ENCODE measurements at places on chromosomes 2 and 18. TPM values are rescaled to one million over a fixed set of nuclear protein-coding genes. Genes with fewer than 3 reads are reported as not detected.

- DNase-seq, result no peak
Measured at GRCh38 chr18:70709720-70710119, 420.9 kb downstream of the SOCS6 start.

GRCh38 chr18:5031216-5031615 lies 165.8 kb downstream of the AKAIN1 start:
- DNase-seq, result no peak

DNA sequence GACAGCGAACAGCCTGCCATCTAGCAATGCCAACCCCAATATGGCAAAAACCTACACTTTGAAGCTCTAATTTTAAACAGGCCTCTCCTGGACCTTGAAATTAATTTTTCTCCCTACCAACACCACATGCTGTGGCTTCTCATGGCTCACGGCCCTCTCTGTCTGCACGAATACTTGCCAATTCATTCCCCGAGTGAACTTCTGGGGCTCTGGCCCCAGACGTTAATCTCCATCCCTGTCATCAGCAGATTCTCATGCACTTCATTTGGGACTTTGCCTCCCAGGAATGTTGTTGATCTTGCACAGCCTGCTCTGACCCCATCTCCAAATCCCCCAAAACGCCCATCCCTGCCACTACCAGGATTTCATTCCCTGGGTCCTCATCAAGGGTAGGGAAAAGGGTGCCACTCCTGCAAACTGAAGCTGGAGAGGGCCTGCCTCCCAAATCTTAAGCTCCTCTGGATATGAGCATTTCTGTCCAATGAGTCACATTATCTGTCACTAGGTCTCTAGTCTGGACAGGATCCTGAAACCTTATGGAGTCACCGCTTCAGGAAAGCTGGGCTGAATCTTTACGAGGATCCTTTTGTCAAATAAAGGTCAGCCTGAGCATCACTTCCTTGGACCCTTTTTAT lies 10.4 kb downstream of the FIGLA start:
- DNase-seq, result no peak

- no peak for DNase-seq
Measured at GRCh38 chr2:12705230-12705629, 11.5 kb upstream of the TRIB2 start.

DNA sequence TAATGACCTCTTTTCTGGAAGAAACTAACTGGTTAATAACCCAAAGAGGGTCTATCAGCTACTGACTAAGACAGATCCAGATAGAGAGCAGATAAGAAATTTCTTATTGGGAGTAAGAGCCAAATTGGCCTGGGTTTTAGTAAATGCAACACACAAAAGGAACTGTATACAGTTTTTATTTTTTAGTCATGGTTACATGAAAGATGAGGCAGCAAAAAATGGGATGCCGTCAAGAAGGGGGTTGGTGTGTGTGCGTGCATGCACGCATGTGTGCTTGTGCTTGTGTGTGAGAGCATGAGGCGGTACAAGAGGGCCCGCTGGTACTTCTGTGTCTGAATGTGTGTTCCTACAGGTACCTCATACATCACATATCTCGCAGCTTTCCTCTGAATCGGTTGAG lies 466.2 kb upstream of the HNRNPA3 start:
- DNase-seq, result no peak

DNA sequence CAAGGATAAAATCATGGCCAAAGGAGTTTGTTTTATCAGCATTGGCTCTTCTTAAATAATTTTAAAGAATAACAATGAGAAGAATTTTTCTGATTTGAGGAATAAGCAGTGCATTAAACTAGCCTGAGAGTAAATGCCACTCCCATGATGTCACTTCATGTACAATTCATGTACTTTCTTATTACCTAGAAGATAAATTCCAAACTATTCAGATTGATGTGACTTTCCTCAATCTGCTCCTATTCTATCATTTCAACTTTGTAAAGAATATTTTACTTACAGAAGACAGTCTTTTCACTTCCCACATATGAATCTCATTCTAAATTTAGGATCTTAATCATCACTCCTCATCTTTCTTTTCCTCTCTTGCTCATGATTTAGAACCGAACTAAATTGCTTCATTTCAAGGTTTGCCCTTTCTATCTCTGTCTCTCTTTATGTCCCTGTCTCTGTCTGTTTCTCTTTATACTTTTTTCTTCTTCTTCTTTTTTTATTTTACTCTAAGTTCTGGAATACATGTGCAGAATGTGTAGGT lies 1142.0 kb upstream of the PIK3C3 start:
- no peak for DNase-seq

GRCh38 chr2:72864500-72864899 lies 22.7 kb upstream of the SPR start:
- no peak for DNase-seq

Gene C2orf15
- total RNA-seq, result 0.13 TPM
